Large intestine (tissue), 12 donors: ENCODE measurements at places on chromosomes 2 and 18. TPM values are rescaled to one million over a fixed set of nuclear protein-coding genes. Genes with fewer than 3 reads are reported as not detected.

GRCh38 chr2:36338827-36339145 lies 16.8 kb upstream of the CRIM1 start:
- no peak for DNase-seq

- no peak for DNase-seq
These were observed 142.2 kb downstream of the MAP2 start for GRCh38 chr2:209565896-209566582.

GRCh38 chr2:181844551-181845290 lies 46.8 kb upstream of the ITPRID2 start:
- DNase-seq = no peak

DNA sequence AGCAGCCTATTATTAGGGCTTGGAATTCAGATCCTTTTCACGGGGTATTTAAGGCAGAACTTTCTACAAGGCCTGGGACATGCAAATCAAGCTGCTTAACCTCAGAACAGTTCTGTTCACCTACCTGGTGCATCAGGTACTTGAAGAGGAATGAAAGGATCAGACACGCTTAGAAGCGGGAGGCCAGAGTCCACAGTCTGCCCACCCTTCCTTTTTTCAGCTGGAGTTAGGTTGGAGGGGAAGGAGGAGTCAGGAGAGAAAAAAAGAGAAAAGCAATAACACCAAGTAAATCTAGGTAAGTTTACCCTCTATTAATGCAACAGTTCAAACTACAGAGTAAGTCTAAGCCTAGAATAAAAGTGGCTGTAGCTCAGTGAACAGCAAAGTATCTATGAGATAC lies 58.6 kb upstream of the NFU1 start:
- DNase-seq = peak; percentile 76

DNA sequence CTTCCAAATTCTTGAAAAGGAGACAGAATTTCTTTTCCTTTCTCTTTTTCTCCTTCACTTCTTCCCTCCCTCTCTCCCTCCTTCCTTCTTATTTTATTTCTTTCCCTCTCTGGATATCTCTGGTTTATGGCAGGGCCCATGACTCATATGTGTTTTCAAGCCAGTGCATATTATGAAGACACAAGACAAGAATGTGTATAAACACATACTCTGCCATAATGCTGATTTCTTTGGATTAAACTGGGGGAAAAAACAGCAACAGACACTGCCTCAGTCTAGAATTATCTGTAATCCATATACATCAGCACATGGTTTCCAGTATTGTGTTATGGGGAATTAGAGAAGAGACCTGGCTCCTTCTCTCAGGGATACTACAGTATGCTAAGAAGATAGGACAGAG lies 82.8 kb upstream of the CPO start:
- no peak for DNase-seq

The ARHGAP15 gene
- polyA plus RNA-seq = 16.4 TPM
